CD4-positive, alpha-beta T cell (primary cell): ENCODE measurements at places on chromosomes 16 and 17. TPM values are rescaled to one million over a fixed set of nuclear protein-coding genes. Genes with fewer than 3 reads are reported as not detected.

The MAP3K3 gene
- 78.1 TPM for total RNA-seq

The TRIM37 gene
- total RNA-seq, result 18.0 TPM

The KRT33B gene
- not detected for total RNA-seq

The MPV17L gene
- not detected for total RNA-seq

The OR1A1 gene
- total RNA-seq, result not detected

The BRIP1 gene
- total RNA-seq, result 1.9 TPM

The KRTAP4-6 gene
- not detected for total RNA-seq

The SALL1 gene
- total RNA-seq, result not detected

The TRIM47 gene
- total RNA-seq, result 2.3 TPM

The ORMDL3 gene
- 105 TPM for total RNA-seq

The KRT13 gene
- total RNA-seq, result not detected

The SMARCE1 gene
- total RNA-seq, result 65.4 TPM

The NIP7 gene
- 36.7 TPM for total RNA-seq

The PLEKHG4 gene
- total RNA-seq, result 14.0 TPM

The MYH11 gene
- not detected for total RNA-seq

The PRPSAP1 gene
- 12.1 TPM for total RNA-seq

The TBC1D3B gene
- 1.6 TPM for total RNA-seq

The GRIN2A gene
- total RNA-seq, result not detected

The TNP2 gene
- total RNA-seq, result not detected

The GPRC5B gene
- 0.75 TPM for total RNA-seq

The CCL14 gene
- not detected for total RNA-seq

The ZNF597 gene
- 2.5 TPM for total RNA-seq

The HAP1 gene
- 0.11 TPM for total RNA-seq

The CDK12 gene
- total RNA-seq, result 99.6 TPM
